ENCODE measurements at places on chromosomes 13 and 19.

GRCh38 chr19:2096034-2096479, at the start of gene MOB3A:
TSS of gene MOB3A (minus strand) at chr19:2096326. CDS start at chr19:2078560, 17,766 bp downstream.
- peak; percentile 84 for DNase-seq

DNA sequence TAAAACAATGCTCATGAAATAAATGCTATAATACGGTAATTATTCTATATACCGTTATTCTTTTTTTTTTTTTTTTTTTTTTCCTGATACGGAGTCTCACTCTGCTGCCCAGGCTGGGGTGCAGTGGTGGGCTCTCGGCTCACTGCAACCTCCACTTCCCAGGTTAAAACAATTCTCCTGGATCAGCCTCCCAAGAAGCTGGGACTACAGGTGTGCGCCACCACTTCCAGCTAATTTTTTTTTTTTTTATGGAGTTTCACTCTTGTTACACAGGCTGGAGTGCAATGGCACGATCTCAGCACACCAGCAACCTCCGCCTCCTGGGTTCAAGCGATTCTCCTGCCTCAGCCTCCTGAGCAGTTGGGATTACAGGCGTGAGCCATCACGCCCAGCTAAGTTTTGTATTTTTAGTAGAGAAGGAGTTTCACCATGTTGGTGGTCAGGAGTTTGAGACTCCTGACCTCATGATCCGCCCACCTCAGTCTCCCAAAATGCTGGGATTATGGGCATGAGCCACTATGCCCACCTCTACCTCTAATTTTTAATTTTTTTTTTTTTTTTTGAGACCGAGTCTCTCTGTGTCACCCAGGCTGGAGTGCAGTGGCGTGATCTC, 6.9 kb downstream of the PPP1R15A start:
- no peak for DNase-seq

DNA sequence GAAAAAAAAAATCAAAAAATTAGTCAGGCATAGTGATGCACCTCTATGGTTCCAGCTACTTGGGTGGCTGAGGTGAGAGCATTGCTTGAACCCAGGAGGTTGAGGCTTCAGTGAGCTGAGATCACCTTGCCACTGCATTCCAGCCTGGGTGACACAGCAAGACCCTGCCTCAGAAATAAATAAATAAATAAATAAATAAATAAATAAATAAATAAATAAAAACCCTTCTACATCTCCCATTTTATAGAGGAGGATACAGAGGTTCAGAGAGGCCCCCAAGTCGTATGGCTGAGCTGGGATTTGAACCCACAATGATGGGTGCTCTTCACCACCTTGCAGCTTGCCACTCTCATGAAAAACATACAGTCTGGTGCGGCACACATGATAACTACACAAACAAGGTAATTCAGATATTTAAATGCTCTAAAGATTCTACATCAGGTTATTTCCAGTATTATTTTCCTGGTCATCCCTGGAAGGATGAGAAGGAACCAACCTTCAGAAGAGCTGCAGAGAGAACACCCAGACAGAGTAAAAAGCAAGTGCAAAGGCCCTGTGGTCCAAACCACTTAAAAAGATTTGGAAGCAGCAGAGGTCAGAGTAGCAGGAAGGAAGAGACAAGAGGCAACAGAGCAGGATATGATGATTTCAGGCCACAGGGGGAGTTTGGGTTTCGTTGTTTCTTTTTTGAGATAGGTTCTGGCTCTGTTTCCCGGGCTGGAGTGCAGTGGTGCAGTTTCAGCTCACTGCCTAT, 29.2 kb upstream of the OR1M1 start:
- no peak for DNase-seq

- DNase-seq = no peak
Observed at GRCh38 chr13:43579321-43579720, 207.5 kb downstream of the ENOX1 start.

DNA sequence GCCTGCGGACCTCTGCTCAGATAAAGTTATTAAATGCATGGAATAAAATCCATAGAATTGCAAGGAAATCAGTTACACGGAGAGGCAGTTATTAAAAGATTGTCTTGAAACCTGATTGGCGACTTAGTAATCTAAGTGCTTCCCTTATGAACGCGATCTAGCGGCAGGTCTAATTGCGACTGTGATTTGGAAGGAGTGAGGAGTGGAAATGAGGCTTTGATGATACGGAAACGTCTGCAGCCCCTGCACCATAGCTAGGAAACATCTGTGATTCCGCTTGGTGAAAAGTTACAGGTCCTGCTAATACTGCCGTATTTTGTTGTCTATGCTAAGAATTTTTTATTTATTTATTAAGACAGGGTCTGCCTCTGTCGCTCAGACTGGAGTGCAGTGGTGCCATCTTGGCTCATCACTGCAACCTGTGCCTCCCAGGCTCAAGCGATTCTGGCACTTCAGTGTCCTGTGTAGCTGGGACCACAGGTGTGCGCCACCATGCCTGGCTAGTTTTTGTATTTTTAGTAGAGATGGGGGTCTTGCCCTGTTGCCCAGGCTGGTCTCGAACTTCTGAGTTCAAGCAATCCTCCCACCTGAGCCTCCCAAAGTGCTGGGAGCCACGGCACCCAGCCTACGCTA, 887 bp downstream of the NDUFS7 start:
- no peak for DNase-seq

DNA sequence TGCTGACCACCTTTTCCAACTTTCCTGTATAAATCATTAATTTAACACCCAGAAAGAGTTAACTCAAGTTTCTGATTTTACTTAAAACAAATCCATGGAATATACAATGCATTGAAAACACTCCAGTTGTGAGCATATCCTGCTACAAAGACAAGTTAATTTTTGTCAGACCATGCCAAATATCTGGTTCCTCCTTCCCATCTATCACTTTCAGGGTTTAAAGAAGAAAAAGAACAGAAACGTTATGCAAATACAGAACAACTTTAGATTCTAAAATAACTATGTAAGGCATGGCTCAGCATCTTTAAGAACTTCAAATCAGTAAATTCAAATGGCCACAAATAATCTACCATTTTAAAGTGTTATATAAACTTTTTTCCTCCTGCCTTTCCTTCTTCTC, 14.9 kb downstream of the MRPS31 start:
- DNase-seq = no peak
